CD4-positive, alpha-beta T cell (primary cell): ENCODE measurements at places on chromosomes 7 and 10.

GRCh38 chr10:62617652-62618051 lies 186.9 kb upstream of the ADO start:
- no peak for DNase-seq

DNA sequence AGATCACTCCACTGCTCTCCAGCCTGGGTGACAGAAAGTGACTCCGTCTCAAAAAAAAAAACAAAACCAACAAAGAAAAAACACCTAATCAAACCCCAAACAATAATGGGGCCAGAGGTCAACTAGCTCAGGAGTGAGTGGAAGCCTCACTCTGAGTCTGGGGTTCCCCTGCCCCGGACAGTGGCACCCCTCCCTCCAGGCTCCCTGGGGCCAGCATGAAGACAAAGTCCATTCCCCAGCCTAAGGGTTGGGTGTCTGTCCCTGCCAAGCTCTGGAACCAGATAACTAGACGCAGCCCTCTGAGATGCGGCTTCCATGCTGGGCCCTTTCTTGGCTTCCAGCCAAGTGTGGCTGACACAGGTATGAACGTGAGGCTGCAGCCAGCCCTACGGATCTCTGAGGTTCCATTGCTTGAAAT lies 1.7 kb upstream of the FUOM start:
- peak; percentile 42 for DNase-seq

- DNase-seq: no peak
Observed at GRCh38 chr10:43978091-43978490, 329.4 kb upstream of the ZNF32 start.

- no peak for DNase-seq
Observed at GRCh38 chr7:26398756-26399509, 107.3 kb downstream of the SNX10 start.

DNA sequence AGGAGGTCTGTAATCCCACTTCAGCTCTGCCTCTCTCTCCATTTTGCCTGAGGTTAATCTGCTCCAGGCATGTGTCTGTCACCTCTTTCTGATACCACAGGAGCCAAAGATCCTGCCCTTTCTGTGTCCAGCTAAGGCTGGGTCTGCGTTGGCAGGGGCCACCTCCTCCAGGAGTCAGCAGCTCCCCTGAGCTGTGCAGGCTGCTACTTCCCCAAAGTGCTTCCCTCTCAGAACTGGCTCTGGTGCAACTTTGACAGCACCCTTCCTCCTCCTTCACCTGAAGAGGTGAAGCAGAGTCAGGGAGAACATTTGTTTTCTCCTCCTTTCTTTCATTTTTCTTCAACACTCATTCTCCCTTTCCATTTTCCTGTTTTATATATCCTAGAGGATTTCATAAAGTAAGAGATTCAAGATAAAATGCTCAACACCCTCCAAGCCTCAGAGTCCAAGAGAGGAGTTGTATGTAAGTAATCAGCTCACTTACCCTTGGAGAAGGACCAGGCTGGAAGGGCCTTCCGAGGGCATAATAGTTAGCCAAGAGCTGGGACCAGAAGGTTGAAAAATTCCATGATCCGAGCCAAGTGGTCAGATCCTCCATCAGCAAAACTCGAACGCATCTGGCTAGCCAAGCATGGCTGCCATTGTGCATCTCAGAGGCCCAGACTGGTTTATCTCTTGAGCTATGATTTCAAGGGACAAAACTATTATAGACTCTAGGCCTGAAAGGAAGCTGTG lies 257.3 kb downstream of the PTEN start:
- DNase-seq: peak; percentile 37

DNA sequence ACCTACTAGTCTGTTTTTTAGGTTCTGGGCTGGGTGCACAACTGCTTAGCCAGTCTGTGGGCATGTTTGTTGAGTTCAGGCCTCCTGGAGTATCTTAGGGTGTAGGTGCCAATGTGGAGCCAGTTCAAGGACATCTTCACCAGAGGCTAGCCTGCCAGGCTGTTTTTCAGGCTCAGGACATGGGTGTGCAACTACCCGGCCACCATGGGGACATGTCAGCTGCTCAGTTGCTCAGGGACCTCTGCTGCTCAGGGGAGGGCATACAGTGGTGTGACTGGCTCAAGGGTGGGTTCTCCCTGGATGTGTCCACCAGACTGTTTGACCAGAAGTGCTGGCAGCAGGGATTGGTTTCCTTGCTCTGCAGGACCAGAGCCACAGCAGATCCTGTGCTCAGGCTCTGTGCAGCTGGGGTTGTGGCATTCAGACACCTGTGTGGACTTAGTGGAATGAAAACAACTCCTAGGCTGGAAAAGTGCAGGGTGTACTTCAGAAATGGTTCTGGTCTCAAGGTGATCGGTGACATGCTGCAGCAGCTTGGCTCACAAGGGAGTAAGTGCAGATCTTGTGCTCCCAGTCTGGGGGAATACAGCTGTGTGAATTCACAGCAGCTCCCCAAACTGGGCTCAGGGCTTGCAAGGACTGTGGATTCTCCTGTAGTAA lies 44.8 kb downstream of the PALS2 start:
- DNase-seq: no peak

- DNase-seq: no peak
Observed at GRCh38 chr7:99623702-99624447, 7.1 kb downstream of the ZSCAN25 start.

DNA sequence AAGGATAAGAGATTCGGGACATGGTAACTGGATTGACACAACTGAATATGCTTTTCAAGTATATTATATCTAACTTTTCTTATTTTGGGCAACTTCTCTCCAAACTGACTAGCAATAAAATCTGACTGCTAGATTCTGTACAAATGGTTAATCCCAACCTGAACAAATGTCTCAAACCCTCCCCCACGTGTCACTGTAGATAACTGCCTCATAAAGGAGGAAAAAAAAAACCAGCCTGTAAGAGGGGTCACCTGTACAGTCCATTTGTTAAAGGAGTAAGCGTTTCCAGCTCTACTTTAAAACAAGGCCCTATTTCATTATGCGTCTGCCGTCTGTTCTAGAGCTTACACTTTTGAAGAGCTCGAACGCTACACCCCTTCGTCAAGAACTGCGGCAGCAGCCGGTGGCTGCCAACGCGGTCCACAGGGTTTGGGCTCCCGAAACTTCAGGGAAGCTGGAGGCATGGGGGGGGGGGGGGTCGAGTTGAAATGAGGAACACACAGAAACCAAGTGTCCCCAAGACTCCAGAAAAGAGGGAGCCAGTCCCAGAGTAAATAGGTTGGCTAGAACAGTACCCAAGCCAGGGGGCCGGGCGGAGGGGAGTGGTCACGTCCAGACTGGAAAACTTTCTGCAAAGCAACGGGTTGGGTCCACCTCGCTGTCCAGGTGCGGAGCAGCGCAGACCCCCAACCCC lies 492 bp downstream of the COG5 start:
- no peak for DNase-seq

DNA sequence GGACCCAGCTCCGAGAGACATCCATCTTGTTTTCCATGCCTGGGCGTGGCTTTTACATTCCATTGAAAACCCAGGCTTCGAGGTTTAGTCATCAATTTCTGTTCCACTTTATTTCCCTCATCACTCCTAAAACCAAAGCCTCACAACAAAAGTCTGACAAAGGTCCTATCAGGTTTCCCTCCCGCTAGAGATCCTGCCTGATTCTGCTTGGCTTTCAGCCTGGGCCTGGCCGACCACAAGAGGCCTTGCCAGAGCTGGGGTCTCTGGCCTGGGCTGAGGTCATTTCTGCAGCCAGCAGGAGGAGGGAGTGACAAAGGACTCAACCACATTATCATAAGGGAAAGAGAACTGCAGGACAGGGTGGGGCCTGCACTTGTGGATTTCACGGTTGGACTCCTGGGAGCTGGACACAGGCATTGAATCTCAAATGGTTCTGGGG lies 167.0 kb downstream of the FANK1 start:
- no peak for DNase-seq

- DNase-seq: no peak
Observed at GRCh38 chr7:106392144-106392543, 107.4 kb upstream of the NAMPT start.

DNA sequence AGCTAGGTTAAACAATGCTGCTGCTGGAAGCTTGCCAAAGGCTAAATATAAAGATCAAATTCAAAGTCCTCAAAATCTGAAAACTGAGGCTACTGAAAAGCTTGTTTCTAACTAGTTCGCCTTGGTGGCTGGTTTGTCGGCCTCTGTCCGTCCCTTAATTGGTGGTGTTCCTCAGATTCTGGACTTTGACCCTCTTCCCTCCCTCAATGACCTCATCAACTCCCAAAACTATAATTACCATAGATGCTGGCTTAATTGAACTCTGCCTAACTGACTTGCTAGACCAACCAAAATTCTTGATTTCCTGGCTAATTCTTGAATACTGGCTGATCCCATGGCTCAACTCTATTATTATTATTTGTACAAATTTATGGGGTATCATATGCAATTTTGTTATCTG lies 15.6 kb downstream of the ARHGAP21 start:
- no peak for DNase-seq

DNA sequence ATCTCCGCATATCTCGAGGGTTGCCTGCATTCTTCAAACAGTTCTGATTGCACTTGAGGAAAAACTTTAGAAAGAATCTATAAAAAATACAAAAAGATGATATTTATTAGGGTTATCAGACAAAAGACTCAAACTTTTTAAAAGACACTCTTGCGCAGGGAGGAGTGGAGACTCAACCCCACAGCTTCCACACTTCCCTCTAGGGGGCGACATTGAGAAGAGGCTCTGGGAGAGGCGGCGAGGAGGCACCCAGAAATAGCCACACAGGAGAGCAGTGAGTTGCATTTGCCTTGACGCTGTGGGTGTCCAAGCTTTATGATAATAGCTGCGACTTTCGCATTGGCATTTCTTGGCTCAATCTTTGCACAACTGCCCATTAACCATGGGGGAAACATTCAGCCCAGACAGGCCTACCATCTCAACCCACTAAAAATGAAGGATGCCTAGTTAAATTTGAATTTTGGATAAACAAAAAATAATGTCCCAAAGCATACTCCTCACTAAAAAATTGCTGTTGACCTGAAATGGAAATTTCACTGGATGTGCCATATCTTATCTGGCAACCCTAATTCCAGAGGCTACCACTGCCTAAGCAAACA lies 86.2 kb downstream of the EBF3 start:
- DNase-seq: peak; percentile 40

DNA sequence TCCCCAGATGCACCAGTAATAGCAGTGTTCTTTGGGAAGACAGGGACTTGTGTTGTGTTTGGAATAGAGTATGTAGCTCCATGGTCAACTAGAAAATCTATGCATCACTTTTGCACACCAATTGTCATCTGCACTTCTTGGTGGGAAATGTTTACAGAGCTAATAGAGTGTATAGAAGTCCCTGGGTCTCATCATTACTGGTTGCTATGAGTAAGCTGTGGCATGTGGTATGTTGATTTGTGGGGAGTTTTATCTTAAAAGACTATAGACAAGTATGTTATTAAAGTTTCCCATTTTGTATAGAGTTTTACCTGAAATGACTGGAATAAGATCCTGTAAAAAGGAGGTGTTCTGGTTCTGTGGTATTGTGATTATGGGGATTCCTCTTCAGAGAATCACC lies 55.4 kb upstream of the PRSS1 start:
- no peak for DNase-seq

DNA sequence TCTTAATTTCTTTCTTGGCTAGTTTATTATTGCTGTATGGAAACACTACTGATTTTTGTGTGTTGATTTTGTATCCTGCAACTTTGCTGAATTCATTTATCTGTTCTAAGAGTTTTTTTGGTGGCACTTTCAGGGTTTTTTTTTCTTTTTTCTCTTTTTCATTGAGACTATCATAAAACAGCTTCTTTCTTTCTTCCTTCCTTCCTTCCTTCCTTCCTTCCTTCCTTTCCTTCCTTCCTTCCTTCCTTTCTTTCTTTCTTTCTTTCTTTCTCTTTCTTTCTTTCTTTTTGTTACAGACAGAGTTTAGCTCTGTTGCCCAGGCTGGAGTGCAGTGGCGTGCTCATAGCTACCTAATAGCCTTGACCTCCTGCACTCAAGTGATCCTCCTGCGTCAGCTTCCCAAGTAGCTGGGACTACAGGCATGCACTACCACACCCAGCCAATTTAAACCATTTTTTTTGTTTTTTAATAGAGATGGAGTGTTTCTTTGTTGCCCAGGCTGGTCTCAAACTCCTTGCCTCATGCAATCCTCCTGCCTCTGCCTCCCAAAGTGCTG lies 72.3 kb downstream of the ZNF503 start:
- no peak for DNase-seq

GRCh38 chr7:73838642-73839041 lies 3.7 kb downstream of the METTL27 start:
- DNase-seq: no peak

DNA sequence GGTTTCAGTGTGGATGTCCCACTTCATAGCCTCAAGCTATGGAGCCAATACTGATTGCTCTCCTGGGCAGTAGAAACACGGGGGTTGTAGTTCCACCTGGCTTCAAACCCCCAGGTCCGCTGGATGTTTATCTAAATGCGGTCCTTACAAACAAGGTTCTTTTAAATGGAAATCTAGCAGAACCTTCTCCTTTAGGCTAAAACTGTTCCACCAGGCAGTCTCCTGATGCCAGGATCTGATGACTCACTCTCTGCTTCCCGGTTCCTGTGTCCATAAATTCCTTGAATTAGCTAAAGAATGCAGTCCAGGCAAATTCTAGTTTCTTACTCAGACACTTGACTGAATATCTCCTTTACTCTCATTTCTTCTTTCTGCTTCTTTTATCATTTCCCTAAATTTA lies 108.4 kb upstream of the FAM3C start:
- DNase-seq: no peak

GRCh38 chr7:137001041-137001440 lies 132.6 kb downstream of the CHRM2 start:
- no peak for DNase-seq

GRCh38 chr7:156920076-156920475 lies 27.1 kb upstream of the LMBR1 start:
- DNase-seq: no peak

DNA sequence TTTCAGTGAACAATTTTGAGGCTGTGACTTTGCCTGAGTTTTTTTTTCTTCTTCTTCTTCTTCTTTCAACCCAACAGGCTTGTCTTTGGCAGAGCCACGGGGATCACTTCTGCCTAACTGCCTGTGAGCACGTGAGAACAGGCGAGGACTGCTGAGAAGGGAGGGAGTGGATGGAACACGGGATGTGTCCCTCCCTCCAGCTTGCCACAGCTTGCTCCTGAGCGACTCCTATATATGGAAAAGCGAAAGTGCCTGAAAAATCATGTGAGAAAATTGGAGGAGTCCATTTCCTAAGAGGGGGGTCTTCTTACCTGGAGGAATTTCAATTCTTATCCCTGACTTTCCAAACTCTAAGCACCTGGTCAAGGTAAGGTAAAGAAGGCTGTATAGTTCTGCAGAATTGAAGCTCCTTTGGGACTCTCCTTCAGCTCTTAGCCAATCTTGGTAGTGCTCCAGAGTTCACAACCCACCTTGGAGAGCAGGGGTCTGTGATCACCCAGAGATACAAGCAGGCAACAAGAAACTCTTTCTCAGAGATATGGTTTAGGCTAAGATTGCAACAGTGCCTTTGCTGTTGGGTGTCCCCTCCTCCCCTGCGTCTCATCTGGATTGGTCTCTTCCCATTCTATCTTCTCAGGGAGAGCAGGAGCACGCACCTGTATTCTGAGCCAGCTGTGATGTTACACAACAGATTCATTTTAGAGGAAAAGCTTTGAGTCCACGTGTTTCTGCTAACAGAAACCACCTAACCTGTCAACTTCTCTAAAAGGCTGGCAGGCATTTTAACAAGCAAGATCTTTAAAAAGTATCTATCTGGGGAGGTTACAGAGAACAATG lies at the start of gene MAT1A:
Gene MAT1A, minus strand, starts transcription at position 208 of the 837 bp plus-strand sequence. CDS start 235 bp downstream, outside the sequence.
- no peak for DNase-seq
